Activated CD4-positive, CD25-positive, alpha-beta regulatory T cell (primary cell): ENCODE measurements at places on chromosomes 6 and 20.

- no peak for DNase-seq
These were observed 263.3 kb downstream of the SOX4 start for GRCh38 chr6:21856844-21857243.

DNA sequence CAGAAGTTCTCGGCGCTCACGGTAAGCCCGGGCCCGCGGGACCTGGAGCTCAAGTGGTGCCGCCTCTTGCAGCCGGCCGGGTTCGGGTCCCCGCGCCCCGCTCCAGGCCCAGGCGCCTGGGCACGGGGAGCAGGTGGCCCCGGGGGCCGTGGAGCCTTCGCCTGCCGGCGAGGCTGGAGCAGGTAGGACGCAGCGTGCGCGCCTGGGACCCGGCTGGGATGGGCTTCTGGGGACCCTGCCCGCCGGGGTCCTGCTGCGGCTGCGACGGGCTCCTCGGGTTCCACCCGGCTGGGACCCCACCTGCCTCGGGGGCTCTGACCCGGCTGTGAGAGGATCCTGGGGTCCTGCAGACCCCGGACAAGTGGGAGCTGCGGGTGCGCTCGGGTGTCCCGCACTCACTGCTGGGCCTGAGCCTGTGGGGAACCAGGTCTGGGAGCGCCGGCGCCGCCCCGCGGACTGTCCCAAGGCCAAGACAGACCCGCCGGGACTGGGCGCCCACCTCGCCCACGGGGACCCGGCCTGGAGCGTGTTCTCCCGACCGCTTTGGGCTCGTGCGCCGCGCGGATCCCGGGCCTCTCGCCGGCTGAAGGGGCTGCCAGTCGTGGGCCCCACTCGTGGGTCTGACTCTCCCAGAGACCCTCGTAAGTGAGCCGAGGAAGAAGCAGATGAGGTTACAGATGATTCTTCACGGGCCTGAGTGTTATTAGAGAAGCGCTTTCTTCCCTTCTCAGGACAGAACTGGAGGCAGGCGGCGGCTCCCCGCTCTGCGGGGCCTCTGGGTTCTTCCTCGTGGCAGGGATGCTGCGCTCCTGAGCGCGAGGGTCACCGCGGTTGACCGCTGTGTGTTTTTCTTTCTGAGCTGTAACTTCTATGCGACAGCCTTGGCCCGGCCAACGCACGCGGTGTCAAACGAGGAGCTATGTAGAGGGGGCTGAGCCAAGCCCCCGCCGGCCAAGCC lies 729 bp downstream of the SMOC2 start:
- no peak for DNase-seq

DNA sequence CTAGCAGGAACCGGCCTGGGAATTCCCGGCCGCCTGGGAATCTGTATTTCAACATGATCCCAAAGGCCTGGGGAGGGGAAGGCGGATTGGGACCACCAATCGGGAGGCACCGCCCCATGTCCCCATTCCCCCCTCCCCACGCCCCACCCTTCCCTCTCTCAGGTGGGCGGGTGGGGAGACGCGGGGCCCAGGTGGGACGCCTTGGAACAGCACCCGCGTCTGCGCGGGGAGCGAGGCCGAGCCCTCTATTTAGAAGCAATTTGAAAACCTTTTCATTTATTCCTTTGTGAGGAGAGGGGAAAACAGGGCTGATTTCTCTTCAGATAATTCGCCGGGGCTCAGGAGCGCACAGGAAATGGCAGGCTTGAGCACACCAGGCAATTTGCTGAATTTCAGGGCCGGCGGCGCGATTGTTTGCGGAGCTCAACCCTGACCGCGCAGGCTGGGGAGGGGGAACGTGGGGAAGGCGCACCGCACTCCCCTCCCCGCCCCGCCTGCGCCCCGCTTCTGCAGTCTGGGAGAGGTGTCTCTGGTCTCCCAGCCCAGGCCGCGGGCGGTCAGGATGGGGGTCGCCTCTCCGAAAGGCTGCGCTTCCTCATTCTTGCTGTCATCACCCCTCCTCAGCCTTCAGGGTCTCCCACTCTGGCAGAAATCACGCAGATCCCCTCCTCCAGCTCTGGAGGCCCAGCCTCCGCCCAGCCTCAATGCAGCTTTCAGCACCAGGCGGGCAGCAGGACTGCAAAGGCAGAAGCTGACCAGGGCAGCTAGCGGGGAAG lies 170.0 kb downstream of the GRM4 start:
- no peak for DNase-seq

DNA sequence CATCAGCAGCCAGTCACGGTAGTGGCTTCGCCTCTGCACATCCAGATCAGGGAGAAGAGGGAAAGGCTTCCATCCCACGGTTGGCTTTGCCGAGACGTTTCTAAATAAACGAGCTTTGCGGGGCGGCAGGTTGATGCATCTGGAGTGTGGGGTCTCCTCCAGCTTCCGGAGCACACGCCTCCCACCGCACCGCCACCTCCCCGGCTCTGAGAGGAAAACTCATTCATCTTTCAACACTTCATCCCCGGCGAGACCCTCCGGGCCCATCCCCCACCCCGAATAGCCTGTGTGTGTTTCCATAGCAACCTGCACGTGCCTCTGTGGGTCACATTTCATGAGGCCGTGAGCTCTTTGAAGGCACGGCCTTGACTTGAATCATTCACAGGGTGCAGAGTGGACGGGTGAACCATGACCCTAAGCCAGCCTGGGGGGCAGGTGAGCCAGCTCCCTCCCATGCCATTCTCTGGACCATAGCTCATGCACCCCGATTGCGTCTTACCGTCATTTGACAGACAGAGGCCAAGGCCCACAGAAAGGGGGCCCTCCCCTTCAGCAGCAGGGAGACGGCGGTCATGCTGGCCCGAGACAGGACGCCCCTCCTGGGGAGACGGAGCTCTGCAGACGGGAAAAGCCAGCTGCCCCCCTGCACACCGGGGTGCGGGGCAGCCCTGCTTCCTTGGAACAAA lies 16.2 kb upstream of the CHRNA4 start:
- DNase-seq = no peak

- no peak for DNase-seq
These were observed 4.0 kb upstream of the BMP7 start for GRCh38 chr20:57270204-57270984.

DNA sequence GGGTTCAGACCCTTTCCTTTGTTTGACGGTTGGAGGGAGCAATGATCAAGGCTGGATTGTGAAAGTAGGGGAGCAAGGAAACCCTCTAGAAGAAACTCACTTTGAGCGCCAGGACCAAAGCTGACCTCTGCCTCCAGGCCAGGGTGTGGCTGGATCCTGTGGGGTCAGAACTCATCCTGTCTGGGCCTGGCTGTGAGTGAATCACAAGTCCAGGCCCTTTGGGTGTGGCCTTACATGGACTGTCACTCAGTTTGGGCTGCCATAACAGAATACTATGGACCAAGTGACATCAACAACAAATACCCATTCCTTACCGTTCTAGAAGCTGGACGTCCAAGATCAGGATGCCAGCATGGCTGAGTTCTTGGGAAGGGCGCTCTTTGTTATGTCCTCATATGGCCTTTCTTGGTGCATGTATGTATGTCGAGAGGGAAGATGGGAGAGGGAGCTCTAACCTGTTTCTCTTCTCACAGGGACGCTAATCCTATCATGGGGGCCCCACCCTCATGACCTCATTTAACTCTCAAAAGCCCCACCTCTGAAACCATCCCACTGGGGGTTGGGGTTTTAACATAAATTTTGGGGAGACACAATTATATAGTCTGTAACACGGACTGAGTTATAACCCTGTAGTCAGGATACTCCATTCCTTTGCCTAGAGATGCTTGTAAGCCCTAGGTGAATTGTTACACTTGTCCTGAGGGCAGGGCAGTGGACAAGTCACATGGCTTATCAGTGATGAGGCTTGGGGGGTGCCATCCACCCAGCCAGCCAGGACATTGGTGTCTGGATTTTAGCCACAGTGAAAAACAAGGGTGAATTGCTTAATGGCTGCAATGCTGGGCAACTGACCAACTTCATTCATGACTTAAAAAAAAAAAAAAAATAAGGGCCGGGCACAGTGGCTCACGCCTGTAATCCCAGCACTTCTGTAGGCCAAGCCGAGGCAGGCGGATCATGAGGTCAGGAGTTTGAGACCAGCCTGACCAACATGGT lies 80.0 kb downstream of the TRMT11 start:
- no peak for DNase-seq
